ENCODE measurements at places on chromosomes 13 and 19. TPM values are rescaled to one million over a fixed set of nuclear protein-coding genes. Genes with fewer than 3 reads are reported as not detected.

FAM83E gene
- total RNA-seq: 3.7 TPM

FCHO1 gene
- total RNA-seq: 6.2 TPM

PRTN3 gene
- total RNA-seq: 0.23 TPM

PTOV1 gene
- total RNA-seq: 422 TPM

ZNF737 gene
- 32.4 TPM for total RNA-seq

ZNF90 gene
- total RNA-seq: 28.0 TPM

ZNF324 gene
- 12.6 TPM for total RNA-seq

GZMM gene
- 0.40 TPM for total RNA-seq

SYCN gene
- total RNA-seq: not detected

MATK gene
- 3.7 TPM for total RNA-seq

CGB3 gene
- total RNA-seq: not detected

IZUMO4 gene
- total RNA-seq: 14.4 TPM

SYT3 gene
- 0.77 TPM for total RNA-seq

USHBP1 gene
- total RNA-seq: not detected

GPATCH1 gene
- total RNA-seq: 10.7 TPM

SIGLEC14 gene
- not detected for total RNA-seq

OR7C2 gene
- total RNA-seq: not detected

SLC7A10 gene
- total RNA-seq: 0.91 TPM

ATXN8OS gene
- total RNA-seq: not detected

SIGLECL1 gene
- not detected for total RNA-seq

MISP3 gene
- 0.98 TPM for total RNA-seq

TJP3 gene
- 20.0 TPM for total RNA-seq

ZNF439 gene
- 6.4 TPM for total RNA-seq

ZNF135 gene
- 12.5 TPM for total RNA-seq

VMAC gene
- 11.0 TPM for total RNA-seq

FCER2 gene
- total RNA-seq: not detected

METTL21C gene
- not detected for total RNA-seq

SIGLEC12 gene
- not detected for total RNA-seq

THSD8 gene
- 8.8 TPM for total RNA-seq

SMIM24 gene
- total RNA-seq: not detected

ZNF540 gene
- total RNA-seq: 1.3 TPM

ZNF177 gene
- total RNA-seq: 12.6 TPM

HSH2D gene
- total RNA-seq: 0.38 TPM

TMC4 gene
- 69.5 TPM for total RNA-seq

C1QTNF9 gene
- not detected for total RNA-seq

EML2 gene
- 33.8 TPM for total RNA-seq

DIRAS1 gene
- 3.5 TPM for total RNA-seq

SLC1A6 gene
- 1.1 TPM for total RNA-seq

CACNG8 gene
- total RNA-seq: 2.1 TPM

ZNF71 gene
- 17.5 TPM for total RNA-seq

CGB1 gene
- not detected for total RNA-seq

RTBDN gene
- not detected for total RNA-seq

ZNF420 gene
- 13.6 TPM for total RNA-seq

ZNF708 gene
- 29.7 TPM for total RNA-seq

CYP2A7 gene
- total RNA-seq: not detected

FGF21 gene
- total RNA-seq: not detected
